ENCODE measurements at places on chromosomes 11 and 22.

DNA sequence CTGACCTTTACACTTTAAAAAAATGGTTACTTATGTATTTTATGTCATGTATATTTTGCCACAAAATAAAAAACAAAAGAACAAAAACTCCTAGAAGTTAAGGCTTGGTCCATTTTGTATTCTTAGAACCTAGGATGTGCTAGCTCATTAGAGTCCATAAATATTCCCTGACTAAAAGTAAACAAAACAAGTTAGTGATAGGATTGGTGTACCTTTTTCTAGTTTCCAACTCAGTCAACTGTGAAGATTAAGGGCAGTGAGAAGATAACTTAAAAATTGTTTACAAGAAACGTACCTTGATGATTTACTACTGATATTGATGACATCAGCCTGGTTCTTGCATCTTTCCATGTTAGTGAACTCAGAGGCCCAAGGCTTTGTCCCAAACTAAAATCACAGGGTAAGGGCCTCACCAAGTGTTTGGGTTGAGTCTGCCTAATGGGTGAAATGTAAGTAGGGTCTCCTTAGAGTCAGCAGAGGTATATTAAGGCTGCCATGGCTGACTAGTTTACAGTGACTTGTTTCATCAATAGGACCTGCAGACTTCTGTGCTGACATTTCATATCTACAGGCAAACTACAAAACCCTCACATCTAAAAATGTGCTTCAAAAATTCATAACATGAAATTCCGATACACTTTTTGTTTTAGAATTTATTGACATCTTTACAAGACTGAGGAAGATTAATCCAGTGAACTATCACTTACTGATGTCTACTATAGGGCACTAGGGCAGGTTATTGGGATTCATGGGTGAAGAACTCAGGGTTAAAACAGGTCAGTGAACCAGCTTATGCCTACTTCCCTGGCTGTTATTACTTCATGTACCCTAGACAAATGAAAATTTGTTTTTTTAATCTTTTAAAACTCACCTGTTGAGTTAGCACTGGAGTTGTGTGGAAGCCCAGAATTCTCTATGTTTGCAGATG is 4.4 kb downstream of the TMEM123 start:
- DNase-seq = no peak

DNA sequence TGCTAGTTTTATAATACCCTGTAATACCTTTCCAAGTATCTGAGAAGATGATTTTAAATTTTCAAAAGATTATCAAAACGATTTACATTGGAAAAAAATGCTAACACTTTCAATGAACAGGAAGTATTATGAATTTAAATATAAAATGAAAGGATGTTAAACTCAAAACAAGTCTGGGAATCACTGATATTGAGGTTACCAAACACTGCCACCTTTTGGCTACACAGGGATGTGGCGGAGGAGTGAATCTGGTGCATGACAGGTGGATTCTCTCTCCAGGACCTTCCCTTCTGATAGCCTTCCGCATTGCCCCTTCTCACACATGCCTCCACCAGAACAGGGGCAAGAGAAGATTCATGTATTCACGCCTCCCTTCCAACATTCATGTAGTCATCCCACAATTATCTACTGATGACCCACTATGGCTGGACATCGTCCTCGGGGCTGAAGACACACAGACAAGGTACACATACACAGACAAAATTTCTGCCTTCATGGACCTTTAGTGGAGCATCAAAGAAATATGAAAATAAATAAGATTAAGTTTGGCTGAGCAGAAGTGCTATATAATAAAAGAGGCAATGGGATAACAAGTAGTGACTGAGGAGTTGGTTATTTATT is 34.7 kb downstream of the ATG16L2 start:
- DNase-seq = peak; percentile 31

DNA sequence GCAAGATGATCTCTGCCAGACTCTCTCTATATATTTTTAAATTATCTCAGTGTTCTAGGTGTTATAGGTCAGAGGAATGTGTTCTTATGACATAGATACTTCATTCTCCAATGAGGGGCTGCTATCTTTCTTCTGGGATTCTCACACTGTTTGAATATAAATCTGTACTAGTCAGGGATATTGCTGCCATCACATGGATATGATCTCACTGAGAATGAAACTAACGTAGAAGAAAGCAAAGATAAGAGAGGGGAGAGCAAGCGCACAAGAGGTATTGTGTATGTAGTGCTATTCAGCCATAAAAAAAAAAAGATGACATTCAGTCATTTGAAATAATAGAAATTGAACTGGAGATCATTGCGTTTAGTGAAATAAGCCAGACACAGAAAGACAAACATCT is 42.2 kb upstream of the SLC36A4 start:
- no peak for DNase-seq

DNA sequence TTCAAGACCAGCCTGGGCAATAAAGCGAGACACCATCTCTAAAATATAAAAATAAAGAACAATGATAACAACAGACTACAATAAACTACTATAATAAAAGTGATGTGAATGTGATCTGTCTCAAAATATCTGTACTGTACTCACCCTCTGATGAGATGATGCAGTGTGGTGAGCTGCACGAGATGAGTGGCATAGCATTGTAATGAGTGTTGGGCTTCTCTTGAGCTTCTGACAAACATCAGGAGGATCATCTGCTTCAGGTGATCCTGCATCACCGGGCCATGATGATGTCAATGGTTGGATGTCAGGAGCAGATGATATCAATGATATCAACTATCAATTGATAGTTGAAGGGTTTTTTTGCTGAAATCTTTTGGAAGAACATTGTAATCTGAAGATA is 52.4 kb upstream of the INCENP start:
- no peak for DNase-seq
